ENCODE measurements at places on chromosomes 2 and 18. TPM values are rescaled to one million over a fixed set of nuclear protein-coding genes. Genes with fewer than 3 reads are reported as not detected.

DNA sequence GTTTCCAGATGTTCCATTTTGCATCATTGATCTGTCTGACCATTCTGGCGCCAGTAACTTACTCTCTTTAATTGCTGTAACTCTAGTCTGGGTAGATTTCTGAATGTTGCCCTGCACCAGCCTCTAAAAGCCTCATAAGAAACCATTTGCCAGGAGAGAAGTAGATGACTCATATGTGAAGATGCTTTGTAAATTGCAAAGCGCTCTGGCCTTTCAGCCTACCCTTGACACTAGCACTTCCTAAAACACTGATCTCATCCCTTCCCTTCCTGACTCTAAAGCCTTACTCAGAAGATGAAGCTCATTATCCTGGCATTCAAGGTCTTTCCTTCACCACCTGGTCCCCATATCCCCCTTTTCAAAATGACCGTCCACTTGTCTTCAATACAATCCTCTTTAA is 193.2 kb upstream of the MEX3C start:
- DNase-seq, result no peak
- no peak overlapping the region for H3K4me3 ChIP-seq
- no peaks in the 10 kb centered on the region for H3K4me1 ChIP-seq
- no peak overlapping the region for H3K27ac ChIP-seq
- H3K27me3 ChIP-seq, result no peaks in the 10 kb centered on the region
- no peaks in the 10 kb centered on the region for H3K36me3 ChIP-seq

DNA sequence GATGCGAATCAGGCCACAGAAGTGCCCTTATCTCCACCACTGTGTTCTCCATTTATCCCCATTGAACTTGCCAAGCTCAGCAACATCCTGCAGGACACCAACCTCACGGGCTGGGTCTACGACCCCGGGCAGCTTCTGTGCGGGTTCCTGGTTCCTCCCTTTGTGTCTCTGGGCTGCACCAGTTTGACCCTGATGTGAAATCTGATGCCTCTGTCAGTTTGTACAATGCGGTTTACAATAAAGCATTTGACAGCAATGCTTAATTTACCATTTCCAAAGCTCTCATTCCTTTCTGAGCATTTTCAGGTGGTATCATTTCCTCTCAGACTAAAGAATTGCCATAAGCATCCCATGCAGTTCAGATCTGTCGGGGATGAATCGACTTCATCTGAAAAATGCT is 3.3 kb upstream of the TMEM18 start:
- no peaks in the 10 kb centered on the region for H3K36me3 ChIP-seq
- H3K4me1 ChIP-seq, result peaks cover 8% of the 10 kb centered on the region
- no peak overlapping the region for H3K27ac ChIP-seq
- no peaks in the 10 kb centered on the region for H3K27me3 ChIP-seq
- DNase-seq, result no peak

DNA sequence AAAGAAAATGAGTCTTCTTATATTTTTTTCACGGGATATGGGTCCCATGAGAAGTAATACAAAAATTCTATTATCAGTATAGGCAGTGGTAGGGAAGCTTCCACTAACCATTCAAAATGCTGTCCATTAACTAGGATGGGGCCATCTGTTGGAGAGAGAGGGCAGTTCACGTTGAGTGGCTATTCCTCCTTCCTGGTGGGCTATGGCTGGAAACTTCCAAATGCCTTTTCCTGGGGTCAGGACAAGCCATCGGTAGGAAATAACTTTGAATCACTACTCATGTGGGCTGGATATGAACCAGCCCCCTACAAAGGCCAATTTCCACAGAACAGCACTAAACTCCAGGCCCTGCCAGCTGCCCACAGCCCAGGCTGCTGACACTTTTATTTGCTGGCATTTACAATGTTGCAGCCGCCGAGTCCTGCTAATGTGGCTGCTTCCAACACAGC is 156.1 kb upstream of the HNRNPA3 start:
- no peak overlapping the region for H3K4me3 ChIP-seq
- H3K4me1 ChIP-seq, result peaks cover 65% of the 10 kb centered on the region
- H3K27ac ChIP-seq, result peak overlapping the region; percentile 77
- peak; percentile 73 for DNase-seq
- H3K36me3 ChIP-seq, result no peaks in the 10 kb centered on the region

The DSC1 gene
- not detected for total RNA-seq
